ENCODE measurements at places on chromosomes 2 and 18.

- peak; percentile 21 for DNase-seq
Observed at GRCh38 chr18:47944972-47945852, 14.8 kb upstream of the SMAD2 start.

GRCh38 chr2:143390171-143390570 lies 261.0 kb downstream of the ARHGAP15 start:
- no peak for DNase-seq

DNA sequence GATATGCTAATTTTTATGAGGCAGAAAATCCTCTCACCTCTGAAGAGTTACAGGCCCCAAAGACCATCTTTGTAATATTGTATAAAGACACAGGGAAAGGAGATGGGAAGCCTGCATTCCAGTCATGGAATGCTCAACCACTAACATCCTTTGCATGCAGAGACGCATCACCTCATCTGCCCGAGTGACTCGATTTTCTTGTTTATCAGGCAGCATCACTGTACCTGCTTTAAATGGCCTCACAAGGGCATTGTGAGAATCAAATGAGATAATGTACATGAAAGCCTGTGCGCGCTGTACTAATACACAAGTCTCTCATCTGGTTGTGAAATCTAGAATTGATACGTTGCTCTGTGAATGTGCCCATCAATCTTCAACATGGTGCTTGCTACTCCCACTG lies 10.2 kb upstream of the TMEM247 start:
- DNase-seq = no peak

GRCh38 chr2:54687595-54688152 lies 35.8 kb upstream of the EML6 start:
- no peak for DNase-seq

DNA sequence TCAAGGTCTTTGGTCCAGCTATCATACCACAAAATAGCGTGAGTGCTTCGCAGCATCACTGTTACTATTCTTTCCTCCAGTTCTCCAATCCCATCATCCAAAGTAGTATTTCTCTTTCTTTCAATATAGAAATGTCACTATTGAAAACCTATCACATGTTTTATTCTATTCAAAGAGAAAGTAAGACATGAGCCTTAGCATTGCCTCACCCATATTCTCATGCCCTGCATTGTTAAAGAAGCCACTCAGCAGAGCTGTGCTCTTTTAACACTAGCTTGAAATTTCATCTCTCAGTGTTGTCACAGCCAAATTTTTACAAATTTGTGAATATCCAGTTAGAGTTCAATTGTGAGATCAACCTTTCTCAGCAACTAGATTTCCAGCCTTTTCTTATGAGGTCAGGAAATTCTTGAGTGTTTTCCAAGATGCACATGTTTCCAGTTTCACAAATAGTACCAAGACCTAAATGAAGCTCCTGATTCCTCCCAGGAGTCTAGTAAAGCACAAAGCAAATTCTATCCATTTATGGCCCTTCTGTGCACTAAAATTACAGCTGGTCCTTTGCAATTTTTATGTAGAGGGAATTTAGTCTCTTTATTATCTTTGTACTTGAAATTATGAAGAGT lies 343.7 kb downstream of the SPAG16 start:
- DNase-seq = peak; percentile 12

GRCh38 chr2:72883356-72883962 lies 3.7 kb upstream of the SPR start:
- DNase-seq = no peak
